ENCODE measurements at places on chromosomes 6 and 20. TPM values are rescaled to one million over a fixed set of nuclear protein-coding genes. Genes with fewer than 3 reads are reported as not detected.

GRCh38 chr6:130524552-130524951 lies 158.7 kb downstream of the TMEM200A start:
- no peak for DNase-seq

DNA sequence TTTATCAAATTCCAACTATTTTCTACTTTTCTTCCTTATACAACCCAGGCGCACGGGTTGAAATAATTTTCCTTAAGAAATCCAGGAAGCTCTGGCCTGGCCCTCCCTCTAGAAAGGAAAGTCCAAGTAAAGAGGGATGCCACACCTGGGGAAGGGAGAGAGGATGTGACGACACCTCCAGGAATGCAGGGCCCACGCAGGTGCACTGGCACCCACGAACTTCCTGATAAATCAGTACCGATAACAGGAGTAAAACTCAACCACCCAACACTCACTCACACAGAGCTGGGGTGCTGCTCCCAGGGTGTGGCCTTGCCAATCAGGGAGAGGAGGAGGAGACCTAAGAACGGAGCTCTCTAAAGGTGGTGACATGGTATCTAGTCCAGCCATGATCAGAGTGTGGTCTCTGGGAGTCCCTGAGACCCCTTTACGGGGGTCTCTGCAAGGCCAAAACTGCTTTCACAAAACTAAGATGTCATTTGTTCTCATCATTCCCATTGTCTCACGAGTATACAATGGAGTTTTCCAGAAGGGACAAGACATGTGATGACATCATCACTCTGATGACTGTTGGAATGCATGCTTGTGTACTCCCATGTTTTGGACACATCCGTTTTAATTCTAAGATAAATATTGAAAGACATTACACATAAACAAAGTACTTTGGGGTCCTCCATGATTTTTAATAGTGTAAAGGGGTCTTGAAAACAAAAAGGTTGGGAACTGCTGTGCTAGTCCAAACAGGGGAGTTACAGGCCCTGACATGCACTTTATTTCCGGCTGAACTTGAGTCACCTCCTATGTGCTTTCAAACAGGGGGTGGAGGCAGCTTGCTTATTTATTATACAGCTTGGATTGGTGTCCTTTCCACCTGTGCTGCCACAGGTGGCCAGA lies 2.2 kb upstream of the PARD6B start:
- DNase-seq = peak; percentile 70

DNA sequence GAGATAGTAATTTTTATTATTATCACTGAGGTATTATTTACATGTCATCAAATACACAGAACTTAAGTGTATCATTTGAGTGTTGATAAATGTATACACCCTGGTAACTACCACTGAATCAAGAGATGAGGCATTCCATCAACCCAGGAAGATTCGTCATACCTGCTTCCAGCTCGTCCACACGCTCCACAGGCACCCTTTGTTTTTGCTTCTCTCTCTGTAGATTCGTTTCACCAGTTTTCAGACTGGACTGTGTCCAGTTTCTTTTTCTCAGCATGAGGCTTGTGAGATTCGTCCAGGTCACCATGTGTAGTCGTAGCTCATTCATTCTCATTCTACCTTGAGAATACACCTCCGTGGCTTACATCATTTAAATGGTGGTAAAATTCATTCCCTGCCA lies 64.5 kb downstream of the BFSP1 start:
- no peak for DNase-seq

- no peak for DNase-seq
Measured at GRCh38 chr6:111734068-111735061, 128.7 kb upstream of the TRAF3IP2 start.

DNA sequence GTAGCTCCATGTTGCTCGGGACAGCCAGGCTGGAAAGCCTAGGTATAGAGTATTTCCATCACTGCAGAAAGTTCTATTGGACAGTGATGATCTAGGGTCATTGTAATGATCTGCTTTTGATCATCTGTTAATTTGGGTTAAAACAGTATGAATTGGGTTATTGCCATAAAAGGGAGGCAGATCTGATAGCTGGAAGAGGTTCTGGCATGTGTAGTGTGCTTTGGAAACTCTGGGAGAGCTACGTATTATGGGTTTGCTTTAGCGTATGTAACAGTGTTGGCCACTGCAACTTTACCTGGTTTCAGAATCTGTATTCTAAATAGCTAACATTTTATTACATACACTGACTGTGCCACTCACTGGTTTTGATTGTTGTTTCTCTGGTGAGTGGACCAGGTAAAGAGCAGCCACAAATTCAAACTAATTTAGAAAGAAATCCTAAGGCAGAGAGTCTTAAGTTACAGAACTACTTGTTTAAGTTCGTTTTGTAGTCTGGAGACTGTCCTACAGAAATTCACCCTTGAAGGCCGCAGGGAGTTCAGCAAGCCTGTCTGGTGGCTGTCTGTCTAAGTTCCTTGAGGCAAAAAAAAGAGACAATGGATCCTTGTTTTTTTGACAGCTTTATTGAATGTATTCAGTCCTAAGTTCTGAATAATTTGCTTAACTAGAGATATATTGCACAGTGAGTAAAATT lies 300.3 kb downstream of the PRL start:
- DNase-seq = no peak

DNA sequence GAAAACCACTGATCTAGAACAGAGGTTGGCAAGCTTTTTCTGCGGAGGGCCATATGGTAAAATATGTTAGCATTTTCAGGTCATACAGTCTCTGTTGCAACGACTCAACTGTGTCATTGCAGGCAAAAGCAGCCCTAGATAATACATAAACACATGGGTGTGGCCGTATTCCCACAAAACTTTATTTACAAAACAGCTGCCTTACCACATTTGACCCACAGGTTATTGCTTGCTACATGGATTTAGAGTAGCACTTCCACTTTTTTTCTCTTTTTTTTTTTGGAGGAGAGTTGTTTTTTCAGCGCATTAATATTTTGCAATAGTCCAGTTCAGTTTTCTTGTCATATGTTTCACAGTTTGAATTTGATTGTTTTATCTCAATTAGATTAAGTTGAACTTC lies 2.5 kb upstream of the IGF2R start:
- DNase-seq = no peak

GRCh38 chr6:46956409-46956808 lies 34.7 kb upstream of the ADGRF5 start:
- no peak for DNase-seq

Gene IYD
- total RNA-seq = not detected

Gene DNMT3B
- total RNA-seq = 52.7 TPM

Gene LPA
- total RNA-seq = not detected

Gene GPLD1
- 1.3 TPM for total RNA-seq
